Stimulated activated CD4-positive, alpha-beta T cell treated with anti-CD3 and anti-CD28 coated beads, Interleukin-15, amount 100 ng/mL, for 1 hour (primary cell): ENCODE measurements at places on chromosomes 3 and 15.

GRCh38 chr3:13896473-13897154 is 16.7 kb upstream of the WNT7A start:
- no peak for DNase-seq

DNA sequence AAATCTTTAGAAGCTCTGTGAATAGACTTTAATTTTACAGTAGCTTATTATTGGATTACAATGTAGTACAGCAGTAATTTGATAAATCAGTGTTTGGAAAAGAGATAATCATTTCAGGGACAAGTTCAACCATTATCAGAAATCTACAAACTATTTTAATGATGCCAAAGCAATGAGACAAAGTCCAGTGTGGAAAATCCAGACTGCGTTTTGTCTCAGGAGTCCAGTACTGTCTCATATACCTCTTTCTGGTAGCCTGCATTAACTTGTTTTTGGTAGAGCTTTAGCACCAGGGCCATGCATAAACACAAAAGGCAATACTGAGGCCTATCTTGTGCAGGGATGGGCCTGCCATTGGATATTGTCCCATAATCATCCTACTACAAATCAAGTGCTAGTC is 19.7 kb downstream of the ACKR4 start:
- no peak for DNase-seq

DNA sequence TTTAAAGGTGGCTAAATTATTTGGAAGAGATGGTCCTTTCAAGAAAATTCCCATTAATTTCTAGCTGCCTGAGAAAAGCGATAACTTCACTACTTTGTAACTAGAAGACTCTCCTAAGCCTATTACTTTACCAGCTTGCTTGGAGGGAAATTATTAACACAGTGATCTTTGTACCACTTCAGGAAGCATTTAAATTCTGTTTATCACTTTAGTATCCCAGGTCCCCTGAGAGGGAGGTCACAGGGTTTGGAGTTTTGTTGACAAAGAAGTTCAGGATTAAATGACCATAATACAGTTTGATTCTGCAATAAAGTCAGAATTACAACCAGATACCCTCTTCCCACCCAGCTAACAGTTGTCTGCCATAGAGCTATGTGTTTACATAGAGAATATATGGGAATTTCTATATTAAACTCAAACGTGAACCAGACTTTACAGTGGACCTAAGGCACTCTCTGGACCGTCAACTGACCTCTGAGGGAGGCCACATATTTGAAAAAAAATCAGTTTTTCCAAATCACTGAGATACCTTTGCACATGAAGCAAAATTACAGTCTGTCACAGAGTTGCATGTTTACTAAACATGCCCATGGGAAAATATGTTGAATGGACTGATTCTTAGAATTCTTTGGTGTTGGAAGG is 3.0 kb downstream of the SLC27A2 start:
- DNase-seq = no peak

- DNase-seq = peak; percentile 11
Observed at GRCh38 chr3:56725175-56725574, 42.1 kb upstream of the TASOR start.

DNA sequence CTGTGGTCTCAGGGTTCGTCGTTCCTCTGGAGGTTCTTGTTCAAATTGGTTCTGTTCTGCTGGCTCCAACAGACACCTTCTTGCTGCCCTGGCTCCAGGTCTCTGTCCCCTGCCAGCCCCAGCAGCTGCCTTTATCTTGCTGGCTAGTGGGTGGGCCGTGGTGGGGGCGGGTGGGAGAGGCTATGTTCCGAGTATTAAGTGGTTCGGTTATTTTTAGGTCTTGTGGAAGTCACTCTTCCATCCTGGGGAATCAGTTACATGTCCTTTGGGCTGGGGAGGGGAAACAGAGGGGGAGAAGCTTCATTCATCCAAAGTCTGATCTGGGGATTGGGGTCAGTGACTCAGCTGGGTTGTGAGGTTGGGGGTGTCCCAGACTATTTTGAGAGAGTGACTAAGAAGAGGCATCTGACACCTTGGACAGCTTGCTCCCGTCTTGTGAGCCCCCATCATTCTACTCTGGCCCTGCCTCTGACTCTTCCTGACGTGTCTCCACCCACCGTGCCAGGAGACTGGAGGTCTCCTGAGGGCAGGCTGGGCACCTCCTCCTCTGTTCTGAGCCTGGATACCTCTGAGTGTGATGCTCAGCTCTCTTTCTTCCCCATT is at the start of gene XIRP1:
Gene XIRP1 (minus strand): TSS at position 106 of the 603 bp plus-strand sequence. CDS start 3,150 bp downstream, outside the sequence.
- no peak for DNase-seq

DNA sequence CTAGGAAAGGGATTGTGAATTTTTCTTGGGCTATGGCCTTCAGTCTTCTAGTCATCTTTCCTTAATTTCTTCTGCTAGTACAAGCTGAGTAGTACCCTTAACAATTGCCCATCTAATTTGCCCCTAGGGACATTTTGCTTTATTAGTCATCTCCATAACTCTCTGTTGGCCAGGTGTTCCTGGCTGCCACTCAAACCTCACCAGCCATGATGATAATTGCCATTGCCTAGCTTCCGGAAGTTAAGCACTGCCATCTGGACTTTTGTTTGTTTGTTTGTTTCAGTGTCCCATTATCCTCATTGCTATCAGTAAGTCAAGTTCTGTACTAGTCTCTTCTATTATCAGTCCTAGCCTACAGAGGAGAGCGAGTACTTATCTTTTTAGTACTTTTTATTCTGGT is 36.6 kb upstream of the UBL7 start:
- no peak for DNase-seq

DNA sequence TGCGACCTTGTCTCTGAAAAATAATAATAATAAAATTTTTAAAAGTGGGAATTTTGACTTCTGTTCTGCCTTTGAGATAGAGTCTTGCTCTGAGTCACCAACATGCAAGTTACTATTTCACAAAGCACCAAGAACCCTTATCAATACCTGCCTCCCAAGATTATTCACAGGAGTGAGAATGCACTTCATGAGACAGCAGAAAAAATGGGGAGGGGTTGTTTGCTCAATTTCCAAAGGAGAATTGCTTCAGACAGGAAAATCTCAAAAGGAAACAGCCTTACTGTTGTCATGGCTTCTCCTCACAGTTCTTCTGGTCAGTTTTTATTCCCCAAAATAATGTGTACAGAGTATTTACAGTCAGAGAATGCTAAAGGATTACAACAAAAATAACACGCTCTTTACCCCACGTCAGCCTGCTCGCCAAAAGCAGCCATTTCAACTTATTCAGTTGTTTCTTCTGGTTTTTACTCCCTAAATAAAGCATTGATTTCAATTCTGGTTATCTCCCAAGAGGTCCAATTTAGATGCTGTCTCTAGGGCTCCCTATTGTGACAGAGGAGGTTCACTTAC is 89.0 kb downstream of the PPCDC start:
- no peak for DNase-seq

DNA sequence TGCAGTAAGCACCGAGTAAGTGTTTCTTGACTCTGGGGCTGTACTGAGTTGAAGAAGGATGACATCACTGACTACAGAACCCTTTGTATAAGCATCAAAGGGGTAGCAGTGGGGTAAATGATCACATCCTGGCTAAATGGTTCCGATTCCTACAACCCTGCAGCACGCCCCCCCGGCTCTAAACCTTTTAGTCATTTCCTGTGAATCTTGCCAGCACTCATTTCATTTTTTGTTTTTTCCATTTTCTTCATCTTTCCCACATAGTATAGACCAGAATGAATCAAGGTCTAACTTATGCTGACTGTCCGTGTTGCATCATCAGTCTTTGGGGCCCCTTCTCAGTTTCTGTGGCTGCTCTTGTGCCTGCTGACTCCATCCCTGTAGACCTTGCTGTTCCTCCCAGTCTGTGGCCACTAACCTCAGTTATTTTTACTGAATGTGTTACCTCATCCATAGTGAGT is 383.1 kb upstream of the TPRG1 start:
- peak; percentile 53 for DNase-seq

GRCh38 chr3:141057946-141058800 is 7.0 kb downstream of the SPSB4 start:
- DNase-seq = no peak

DNA sequence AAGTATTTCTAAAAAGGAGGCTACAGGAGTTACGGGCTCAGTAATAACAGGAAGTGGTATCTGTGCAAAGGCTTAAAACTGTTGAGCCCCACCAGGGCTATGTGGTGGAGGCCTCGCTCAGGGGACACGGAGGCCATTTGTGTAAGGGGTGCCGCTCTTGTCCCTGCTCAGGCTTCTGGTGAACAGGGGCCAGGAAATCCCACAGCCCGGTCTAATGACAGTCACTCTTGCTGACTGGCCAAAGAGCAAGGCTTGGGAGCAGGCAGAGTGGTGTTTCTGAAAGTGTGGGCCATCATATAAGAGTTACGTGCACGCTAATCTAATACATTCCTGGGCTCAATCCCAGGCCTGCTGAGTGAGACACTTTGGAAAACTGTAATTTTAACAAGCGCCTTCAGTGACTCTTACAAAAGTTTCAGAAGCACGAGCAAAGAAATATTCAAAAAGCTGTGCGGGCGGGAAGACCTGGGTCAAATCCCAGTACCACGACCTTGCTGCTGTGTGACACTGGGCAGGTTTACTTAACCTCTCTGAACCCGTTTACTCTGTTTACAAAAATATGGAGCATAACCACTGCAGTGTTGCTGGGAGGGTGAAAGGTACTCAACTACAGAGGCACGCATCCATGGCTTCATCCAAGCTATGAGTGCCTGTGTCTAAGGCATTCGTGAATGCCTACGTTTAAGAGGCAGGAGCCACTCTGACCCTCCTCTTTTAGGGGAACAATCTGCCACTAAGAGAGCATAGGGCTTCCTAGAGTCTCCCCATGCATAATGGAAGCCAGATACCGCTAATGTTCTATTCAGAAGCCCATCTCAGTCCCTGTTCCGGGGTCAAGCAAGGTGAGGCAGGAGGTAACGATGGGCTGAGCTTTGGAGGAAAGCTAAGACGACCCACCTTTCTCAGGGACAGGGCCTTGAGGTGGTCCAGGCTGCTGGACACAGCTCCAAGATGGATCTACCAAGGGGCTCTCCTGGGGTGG is 2.0 kb downstream of the ATP10A start:
- DNase-seq = no peak

- no peak for DNase-seq
Observed at GRCh38 chr3:20999661-21000060, 751.3 kb downstream of the ZNF385D start.

DNA sequence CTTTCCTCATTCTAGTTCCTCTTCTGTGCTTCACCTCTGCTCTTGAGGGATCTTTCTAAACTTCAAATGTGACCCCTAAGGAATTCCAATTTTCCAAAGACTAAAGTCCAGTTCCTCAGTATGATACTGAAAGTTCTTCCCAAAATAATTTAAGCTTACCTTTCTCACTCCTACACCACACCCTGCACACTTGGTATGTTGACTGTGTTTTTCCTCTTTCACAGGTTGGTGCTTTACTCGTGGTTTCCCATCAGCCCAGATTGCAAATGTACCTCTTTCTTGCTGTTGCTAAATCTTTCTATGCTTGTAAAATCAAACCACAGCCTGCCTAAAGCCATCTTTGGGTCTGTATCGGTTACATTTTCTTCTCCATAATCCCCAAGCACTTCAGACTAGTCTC is 30.5 kb upstream of the CLDN16 start:
- no peak for DNase-seq

DNA sequence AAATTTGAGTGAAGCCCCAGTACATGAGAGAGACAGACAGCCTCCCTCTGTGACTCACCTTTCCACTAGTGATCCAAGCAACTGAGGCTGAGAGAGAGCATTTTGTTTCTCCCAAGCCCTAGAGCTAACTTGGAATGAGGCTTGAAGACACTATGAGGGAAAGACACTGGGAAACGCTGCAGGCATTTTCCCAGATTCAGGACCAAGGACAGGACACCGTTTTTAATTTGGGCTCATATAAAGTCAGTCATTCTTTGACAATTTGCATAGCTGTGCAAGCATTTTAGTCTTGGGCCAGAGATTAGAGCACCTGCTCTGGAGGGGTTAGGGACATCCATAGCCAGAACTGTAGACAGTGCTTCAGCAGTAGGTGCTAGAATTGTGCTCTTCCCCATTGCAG is 249.0 kb downstream of the AGBL1 start:
- DNase-seq = no peak

GRCh38 chr3:177420651-177421480 is 223.6 kb upstream of the TBL1XR1 start:
- no peak for DNase-seq

GRCh38 chr3:10277115-10277625 is 15.6 kb downstream of the GHRL start:
- DNase-seq = no peak

GRCh38 chr3:28039829-28040228 is 201.6 kb upstream of the CMC1 start:
- no peak for DNase-seq

DNA sequence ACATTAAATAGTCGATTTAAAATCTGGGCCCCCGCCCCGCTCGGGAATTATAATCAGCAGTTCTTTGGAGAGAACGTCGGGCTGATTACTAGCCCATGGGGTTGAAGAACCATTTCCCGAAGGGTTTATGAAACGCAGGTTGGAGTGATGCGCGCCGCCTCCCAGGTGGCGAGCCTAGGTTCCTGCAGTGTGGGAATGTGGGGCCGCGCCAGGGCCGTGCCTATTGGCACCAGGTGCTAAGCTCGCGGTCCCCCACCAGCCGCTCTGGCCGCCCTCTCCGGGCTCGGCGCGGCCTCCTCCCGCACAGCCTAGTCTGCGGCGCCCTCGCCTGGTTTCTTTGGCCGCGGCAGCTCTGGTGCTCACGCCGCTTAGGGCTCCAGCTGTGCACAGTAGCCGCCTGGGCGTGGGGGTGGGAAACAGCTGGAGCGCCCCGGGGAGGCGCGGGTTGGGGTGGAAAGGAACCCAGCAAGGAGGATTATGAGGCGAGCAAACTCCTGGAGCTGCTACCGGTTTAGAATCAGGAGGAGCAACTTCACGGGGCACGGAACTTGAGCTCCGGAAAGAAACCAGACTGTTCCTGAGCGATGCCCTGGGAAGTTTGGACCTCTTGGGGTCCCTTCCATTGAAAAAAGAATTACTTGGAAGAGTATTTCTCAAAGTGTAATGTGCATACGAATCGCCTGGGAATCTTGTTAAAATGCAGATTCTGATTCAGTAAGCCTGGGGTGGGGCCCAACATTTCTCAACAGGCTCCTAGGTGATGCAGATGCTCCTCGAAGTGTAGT is 5.6 kb upstream of the MECOM start:
- DNase-seq = no peak

DNA sequence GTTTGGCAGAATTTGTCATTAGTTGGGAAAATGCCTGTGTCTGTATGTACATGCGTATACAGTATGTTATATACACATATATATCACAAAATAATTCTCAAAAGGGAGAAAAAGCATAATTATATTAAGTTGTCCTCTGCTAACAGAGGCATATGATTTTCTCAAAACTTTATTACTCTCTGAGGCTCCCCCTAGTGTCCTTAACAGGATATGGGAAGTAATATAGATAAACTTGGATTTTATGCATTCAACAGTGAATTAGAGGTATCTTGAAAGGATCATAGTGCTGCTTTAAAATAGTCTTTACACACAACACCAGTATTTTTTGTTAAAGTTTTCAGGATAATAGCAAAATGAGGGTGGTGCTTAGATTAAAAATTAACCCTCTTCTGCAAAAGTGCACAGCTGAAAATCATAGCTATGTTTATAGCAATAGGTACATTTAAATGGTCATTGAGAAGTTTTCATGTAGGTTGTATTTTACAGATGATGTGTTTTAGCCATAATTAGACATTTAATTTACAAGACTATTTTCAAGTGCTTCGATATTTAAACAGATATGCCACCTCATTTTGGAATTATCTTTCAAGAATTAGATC is 454.0 kb upstream of the ROBO2 start:
- no peak for DNase-seq

- no peak for DNase-seq
Observed at GRCh38 chr3:62556121-62556815, 182.9 kb upstream of the FEZF2 start.

- no peak for DNase-seq
Observed at GRCh38 chr15:48996276-48996675, 32.6 kb upstream of the SHC4 start.
